Stimulated activated CD8-positive, alpha-beta memory T cell treated with anti-CD3 and anti-CD28 coated beads, Interleukin-7, amount 100 ng/mL, for 1 hour (primary cell): ENCODE measurements at places on chromosomes 5 and 9.

- DNase-seq = no peak
Measured at GRCh38 chr5:56337715-56338319, 104.7 kb upstream of the ANKRD55 start.

- DNase-seq = no peak
Measured at GRCh38 chr5:34521628-34522290, 134.4 kb upstream of the RAI14 start.

GRCh38 chr5:98275980-98276379 lies 497.5 kb upstream of the RGMB start:
- DNase-seq = no peak

DNA sequence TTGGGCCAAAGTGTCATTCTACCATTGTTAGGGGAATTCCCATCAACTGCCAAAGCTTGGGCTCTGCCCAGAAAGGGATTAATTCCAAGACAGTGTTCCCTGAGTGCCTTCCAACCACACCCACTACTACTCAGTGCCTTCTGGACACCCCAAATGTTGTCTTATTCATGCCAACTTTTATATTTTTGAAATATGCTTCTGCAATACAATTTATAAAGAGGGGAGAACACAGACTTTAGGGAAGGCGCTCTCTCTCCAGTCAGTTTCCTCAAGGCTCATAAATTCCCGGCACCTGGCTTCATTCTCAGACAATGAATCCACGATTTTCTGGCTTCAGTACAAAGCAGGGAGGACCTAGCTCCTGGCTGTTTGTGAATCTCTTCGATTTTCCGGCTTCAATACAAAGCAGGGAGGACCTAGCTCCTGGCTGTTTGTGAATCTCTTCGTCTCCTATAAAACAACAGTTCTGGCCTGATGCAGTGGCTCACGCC lies 120.1 kb upstream of the MYO10 start:
- DNase-seq = no peak

GRCh38 chr9:73116031-73116430 lies 35.6 kb upstream of the ANXA1 start:
- DNase-seq = no peak

GRCh38 chr5:151721087-151721646 lies 34.5 kb upstream of the SPARC start:
- no peak for DNase-seq

- no peak for DNase-seq
Measured at GRCh38 chr5:35269006-35269405, 38.7 kb upstream of the PRLR start.

GRCh38 chr5:122202952-122203351 lies 73.6 kb downstream of the ZNF474 start:
- no peak for DNase-seq

- DNase-seq = no peak
Measured at GRCh38 chr5:142904416-142904815, 134.2 kb downstream of the ARHGAP26 start.

GRCh38 chr5:91963166-91963565 lies 580.0 kb upstream of the ARRDC3 start:
- DNase-seq = no peak

GRCh38 chr9:104269996-104270963 lies 176.2 kb downstream of the SMC2 start:
- DNase-seq = no peak

DNA sequence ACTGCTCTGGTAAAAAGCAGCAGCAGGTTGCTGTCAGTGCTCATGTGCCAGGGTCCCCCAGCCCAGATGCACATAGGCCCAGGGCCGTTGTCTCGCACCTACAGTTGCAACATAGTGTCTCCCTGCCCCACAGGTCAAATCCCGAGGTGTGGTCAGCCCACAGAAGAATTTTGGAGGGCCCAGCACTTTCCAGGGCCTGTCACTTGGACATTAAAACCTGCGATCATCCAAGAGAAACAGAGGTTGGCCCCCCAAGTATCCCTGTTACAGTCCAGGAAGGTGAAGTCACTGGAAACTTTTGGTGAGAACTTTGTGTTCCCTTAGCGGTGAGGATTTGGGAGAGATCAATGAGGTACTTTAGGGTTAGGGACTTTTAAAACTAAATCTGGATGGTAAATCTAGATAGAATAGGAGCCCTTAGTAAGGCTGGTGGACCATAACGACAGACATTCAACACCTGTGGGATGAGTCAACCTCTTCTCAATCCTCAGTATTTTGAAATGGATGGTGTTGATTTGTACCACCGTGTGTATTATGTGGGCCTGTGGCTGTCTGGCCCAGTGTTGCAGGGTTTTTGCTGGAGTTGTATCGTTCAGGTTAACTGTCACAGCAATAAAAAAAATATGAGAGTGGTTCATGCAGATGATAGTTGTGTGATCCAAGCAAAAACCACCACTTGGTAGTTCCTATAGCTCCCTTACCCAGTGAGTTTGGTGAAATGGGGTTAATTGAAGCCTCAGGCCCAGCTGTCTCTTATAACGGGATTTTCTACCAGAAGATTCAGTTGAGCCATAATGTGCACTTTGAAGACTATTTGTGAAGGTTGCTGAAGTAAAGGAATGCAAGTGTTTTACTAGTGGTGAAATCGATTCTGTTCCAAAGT lies 19.2 kb downstream of the OR2S2 start:
- DNase-seq = no peak

GRCh38 chr9:35110327-35110761 lies 5.3 kb downstream of the ATOSB start:
- no peak for DNase-seq

DNA sequence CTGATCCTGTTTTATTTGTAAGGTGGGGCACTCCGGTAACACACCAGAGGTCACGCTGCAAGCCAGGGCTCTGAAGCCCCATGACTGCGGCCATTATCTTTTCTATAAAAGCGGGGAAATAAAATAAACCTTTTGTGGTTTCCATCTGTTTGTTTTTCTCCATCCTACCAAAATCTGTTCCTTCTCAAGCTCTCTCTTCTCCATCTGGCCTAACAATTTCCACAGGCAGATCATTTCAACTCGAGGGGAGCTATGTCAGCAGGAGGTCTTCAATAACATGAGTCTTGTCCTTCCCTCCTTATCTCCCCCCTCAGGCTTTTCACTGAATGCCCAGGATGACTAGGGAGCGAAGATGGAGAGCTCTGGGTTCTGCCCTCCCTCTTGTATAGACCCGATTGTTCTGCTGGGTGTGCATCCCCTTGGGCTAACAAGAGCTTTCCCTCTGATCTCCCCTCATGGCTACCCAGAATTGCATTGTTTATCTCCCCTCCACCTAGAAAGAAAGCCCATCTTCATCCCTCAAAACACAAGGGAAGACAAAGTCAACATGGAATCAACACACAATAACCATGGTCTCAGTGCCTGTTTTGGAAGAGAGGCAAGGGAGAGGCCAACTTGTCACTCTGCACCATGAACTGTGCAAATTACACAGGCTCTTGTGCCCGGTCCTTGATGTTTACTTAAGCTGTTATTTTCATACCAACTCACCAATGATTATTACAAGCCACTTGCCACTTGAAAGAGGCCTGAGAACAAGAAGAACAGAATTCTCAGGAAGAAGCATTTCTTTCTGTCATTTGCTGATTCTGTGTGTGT lies 187.8 kb downstream of the FANCC start:
- DNase-seq = no peak

- DNase-seq = no peak
Measured at GRCh38 chr5:88262116-88262515, 6.5 kb downstream of the TMEM161B start.

GRCh38 chr9:131660466-131661405 lies 79.1 kb downstream of the RAPGEF1 start:
- DNase-seq = no peak

GRCh38 chr5:124952079-124952478 lies 205.6 kb upstream of the ZNF608 start:
- DNase-seq = no peak

DNA sequence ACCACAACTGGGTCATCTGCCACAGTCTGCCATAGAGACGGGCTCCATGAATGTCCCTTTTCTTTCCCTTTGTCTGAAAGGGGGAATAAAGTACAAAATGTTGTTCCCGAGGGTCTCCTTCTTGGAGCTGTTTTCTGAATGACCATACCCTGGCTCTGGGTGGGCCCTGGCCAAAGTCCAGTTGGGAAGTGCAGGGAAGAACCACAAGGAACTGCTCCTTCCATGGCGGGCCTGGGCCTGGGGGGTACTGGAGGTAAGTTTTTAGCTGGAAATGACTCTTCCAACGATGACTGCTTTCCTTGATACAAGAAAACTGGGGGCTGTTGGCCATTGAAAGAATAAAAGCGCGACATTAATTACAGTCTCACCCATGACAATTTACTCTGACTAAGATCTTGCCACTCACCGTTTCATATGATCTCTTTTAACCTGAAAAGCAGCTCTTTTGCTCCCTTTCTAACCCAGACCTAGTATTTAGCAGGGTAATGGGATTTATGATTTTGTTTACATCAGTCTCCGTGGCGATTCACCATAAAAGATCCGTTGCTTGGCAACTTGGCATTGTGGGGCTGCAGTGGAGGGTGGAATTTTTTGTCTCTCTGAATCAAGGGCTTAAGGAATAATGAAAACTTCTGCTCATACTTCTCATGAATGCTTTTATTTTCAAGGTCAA lies 89.2 kb upstream of the PTCH1 start:
- DNase-seq = no peak
